Dorsolateral prefrontal cortex (tissue), 122 donors: ENCODE measurements at places on chromosomes 12 and 14. TPM values are rescaled to one million over a fixed set of nuclear protein-coding genes. Genes with fewer than 3 reads are reported as not detected.

DNA sequence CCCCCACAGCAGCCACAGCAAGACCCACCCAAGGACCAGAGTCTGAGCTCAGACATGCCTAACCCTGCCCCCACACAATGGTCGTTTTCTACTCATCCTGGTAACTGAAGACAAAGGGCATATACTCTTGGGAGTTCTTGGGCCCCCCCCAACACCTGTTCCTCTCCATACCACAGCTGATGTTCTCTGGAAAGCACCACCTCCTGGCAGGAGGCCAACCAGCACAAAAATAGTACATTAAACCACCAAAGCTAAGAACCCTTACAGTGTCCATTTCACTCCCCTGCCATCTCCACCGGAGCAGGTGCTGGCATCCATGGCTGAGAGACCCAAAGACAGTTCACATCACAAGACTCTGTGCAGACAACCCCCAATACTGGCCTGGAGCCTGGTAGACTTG is 80.6 kb upstream of the DAAM1 start:
- no peak for DNase-seq

- DNase-seq = no peak
Measured at GRCh38 chr12:117622741-117623140, 261.3 kb upstream of the NOS1 start.

DNA sequence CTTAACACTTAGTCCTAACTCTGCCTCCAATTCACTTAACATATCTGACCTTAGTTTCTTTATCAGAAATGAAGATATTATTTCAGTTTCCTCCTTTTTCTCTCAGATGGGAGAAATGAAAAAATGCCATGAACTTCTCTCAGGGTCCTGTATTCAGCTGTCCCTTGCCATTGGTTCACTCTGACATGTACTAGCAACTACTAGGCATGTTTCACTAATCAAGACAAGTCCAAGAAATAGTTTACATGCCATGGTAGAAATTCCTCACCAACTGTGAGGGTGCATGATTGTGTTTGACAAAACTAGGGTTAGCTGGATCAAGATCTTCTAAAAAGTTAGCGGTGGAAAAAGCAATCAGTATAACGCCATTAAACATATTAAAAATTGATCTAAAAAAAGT is 7.0 kb upstream of the ATXN7L3B start:
- DNase-seq = no peak

GRCh38 chr12:1474574-1475153 is 119.7 kb downstream of the FBXL14 start:
- DNase-seq = no peak

GRCh38 chr12:69343357-69343756 is 4.8 kb upstream of the LYZ start:
- no peak for DNase-seq

- DNase-seq = no peak
Measured at GRCh38 chr12:129481921-129482320, 421.9 kb downstream of the TMEM132D start.

RASSF9 gene
- 0.31 TPM for total RNA-seq

GRCh38 chr12:52235001-52235764 is 2.1 kb downstream of the KRT7 start:
- DNase-seq = no peak

GRCh38 chr12:69332815-69333358 is 15.3 kb upstream of the LYZ start:
- DNase-seq = no peak

DNA sequence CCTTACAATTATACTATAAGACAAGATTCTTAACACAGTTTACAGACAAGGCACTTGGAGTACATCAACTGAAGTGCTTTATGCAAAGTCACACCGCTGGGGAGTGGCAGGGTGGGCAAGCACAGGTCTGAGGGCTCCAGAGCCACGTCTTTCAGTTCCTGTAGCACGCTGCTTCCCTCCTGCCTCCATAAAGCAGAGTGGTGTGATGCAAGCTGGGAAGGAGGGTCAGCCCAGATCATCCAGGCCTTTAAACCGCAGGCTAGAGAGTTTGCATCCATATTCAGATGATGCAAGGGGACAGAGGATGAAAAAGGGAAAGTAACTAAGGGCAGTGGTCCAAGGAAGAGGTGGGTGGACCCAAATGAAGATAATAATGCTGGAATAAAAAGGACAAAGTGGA is 132.6 kb downstream of the ITPR2 start:
- no peak for DNase-seq

- peak; percentile 66 for DNase-seq
Measured at GRCh38 chr12:4272424-4273272, 914 bp upstream of the CCND2 start.

GRCh38 chr12:48307269-48307668 is 43.5 kb downstream of the ZNF641 start:
- DNase-seq = no peak

- no peak for DNase-seq
Measured at GRCh38 chr12:130299574-130299973, 38.1 kb upstream of the PIWIL1 start.

- DNase-seq = no peak
Measured at GRCh38 chr12:12890543-12891079, 751 bp upstream of the GPRC5A start.

- DNase-seq = no peak
Measured at GRCh38 chr12:93976024-93976423, 172.4 kb upstream of the PLXNC1 start.

GRCh38 chr12:128857133-128857763 is 4.0 kb downstream of the GLT1D1 start:
- peak; percentile 12 for DNase-seq

GRCh38 chr12:80470403-80470802 is 26.4 kb downstream of the PTPRQ start:
- no peak for DNase-seq

DNA sequence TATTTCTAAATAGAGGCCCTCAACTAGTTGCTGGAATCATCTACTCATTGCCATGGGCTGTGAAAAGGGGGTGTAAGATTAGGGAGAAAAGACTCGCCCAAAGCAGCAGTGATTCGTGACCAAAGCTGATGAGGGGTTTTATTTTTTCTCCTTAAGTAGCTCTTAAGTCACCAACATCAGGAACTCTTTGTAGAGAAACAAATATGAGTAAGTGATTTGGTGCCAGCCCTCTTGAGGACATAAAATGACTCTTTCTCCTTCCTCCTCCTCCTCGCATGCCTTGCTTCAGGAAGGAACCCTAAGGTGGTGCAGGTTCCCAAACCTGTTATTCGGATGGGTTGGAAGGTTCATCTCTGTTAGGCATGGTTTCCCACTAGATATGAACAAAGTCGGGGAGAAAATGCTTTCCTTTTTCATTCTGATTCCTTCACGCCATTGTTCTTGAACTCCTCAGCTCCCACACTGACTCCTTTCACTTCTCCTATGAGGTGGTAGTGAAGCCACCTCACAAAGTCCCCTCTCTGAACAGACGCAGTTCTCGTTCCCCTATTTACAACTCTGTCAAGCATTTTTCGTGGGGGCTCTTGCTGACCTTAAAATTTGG is 113.4 kb downstream of the ETV6 start:
- no peak for DNase-seq

DNA sequence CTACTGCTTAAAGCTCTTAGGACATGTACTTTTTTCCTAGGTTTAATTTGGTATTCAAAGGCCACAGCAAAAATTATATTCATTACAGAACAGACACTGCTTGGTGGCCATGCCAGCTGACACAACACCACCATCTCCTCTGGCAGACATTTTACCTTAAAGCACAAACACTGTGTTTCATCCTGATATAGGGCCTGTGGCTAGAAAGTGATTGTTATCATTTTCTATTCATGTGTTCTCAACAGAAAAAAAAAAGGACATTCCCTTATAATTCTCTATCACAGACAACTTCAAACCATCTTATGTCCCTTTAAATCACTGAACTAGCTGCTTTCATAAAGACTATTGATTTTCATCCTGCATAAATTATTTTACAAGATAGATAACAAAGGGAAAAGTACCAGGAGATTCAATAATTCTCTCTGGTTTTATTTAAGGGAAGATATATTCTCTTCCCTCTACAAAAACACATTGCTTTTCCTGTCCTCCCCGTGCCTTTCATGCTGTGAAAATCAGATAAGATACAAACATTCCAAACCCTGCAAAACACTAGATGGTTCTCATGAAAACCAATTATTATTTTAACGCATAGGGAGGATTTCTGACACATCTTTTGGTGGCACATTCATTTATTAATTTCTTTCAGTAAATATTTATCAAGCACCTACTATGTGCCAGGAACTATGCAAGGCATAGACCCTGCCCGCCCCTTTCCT is 139.3 kb upstream of the TMCC3 start:
- no peak for DNase-seq

DNA sequence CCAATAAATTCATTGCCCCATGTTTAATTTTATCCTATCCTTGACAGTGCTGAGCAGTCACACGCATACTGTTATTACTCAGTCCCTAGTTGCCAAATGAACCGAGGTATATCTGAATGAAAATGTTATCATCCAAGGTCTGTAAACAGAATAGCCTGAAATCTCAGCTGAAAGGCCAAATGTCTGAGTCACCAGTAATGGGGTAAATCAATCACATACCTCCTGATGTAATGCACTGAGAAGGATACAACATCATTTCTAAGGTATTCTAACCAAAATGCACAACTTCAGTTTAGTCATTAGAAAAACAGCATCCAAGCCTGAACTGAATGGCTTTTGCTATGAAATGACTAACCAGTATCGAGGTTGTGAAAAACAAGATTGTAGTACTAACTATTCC is 228.6 kb downstream of the DPF3 start:
- DNase-seq = no peak

- no peak for DNase-seq
Measured at GRCh38 chr12:95956557-95957145, 13.5 kb downstream of the AMDHD1 start.

DNA sequence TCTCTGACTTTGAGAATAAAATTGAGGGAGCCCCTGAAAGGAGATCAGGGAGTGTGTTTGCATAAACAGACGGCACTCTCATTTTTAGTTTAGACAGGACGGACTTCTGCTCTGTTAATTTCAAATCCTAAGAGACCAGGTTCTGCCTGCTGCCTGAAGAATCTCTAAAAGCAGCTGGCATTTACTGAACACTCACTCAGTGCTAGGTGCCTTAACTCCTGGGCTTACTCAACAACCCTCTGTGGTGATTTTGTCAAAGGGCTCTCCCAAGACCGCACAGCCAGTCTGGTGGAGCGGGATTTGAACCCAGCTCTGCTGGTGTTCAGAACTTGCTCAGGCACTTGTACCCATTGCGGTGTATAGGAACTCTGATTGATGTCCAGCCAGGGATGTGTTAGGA is 2.2 kb downstream of the ORAI1 start:
- DNase-seq = no peak

GRCh38 chr14:99517643-99518381 is 36.6 kb downstream of the CCNK start:
- no peak for DNase-seq

- DNase-seq = peak; percentile 33
Measured at GRCh38 chr14:101119830-101120571, 216.5 kb upstream of the RTL1 start.

- no peak for DNase-seq
Measured at GRCh38 chr12:18339633-18340032, 78.3 kb downstream of the PIK3C2G start.

GRCh38 chr12:128557231-128557630 is 266.5 kb downstream of the SLC15A4 start:
- DNase-seq = no peak

TRIM9 gene
- total RNA-seq = 234 TPM

DNA sequence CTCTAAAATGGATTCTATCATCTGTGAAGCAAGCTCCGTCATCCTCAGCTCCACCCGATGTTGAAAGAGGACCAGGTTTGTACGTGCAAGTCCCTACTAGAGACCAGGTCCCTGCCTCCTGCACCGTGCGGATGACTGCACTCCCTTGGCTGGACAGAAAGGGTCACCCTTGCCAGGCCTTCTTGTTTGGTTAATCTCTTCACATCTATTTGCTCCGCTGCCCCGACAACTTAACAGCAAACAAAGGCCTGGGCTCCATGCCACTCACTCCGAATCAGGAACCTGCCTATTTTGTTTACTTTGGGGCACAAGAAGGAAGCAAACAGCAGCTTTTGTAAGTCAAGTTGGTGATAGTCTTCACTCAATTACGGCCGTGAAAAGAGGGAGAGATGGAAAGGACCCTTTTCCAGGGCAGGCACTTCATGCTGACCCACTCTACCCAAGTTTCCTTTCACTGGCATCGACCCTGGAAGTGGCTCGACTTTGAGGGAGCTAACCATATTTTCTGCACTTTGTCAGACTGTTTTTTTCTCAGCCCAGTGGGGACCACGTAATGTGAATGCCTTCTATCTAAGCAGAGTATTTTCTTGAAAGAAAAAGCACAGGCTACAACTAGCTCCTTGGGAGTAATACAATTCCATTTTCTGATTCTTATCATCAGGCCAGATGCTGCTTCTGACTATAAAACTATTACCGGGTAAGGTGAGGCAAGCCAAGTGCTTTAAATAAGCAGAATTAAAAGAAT is 202.6 kb downstream of the FOXN3 start:
- peak; percentile 33 for DNase-seq

GRCh38 chr12:94677778-94678177 is 27.4 kb upstream of the TMCC3 start:
- no peak for DNase-seq

- no peak for DNase-seq
Measured at GRCh38 chr14:22998329-22999012, 11.5 kb downstream of the C14orf93 start.

PLEKHD1 gene
- 2.8 TPM for total RNA-seq

GRCh38 chr12:113333877-113334785 is 778 bp downstream of the SLC8B1 start:
- no peak for DNase-seq

TAS2R7 gene
- total RNA-seq = 0.95 TPM

HOXC9 gene
- total RNA-seq = not detected

GRCh38 chr14:37622231-37622923 is 26.9 kb downstream of the TTC6 start:
- DNase-seq = no peak

VSX2 gene
- total RNA-seq = not detected

DNA sequence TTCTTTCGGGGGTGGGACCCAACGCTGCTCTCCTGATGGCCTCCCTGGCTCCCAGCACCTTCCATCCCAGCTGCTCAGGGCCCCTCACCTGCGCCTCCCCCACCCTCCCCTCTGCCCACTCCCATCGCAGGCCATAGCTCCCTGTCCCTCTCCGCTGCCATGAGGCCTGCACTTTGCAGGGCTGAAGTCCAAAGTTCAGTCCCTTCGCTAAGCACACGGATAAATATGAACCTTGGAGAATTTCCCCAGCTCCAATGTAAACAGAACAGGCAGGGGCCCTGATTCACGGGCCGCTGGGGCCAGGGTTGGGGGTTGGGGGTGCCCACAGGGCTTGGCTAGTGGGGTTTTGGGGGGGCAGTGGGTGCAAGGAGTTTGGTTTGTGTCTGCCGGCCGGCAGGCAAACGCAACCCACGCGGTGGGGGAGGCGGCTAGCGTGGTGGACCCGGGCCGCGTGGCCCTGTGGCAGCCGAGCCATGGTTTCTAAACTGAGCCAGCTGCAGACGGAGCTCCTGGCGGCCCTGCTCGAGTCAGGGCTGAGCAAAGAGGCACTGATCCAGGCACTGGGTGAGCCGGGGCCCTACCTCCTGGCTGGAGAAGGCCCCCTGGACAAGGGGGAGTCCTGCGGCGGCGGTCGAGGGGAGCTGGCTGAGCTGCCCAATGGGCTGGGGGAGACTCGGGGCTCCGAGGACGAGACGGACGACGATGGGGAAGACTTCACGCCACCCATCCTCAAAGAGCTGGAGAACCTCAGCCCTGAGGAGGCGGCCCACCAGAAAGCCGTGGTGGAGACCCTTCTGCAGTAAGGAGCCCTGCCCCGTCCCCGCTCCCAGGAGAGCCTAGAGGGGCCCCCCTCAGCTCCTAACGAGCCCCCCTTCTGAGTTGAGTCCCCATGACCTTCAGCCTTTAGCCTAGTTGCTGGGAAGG is at the start of gene HNF1A:
HNF1A (plus strand) TSS at position 248 of the 924 bp plus-strand sequence; CDS start at position 474, 226 bp downstream.
- no peak for DNase-seq

- DNase-seq = no peak
Measured at GRCh38 chr14:104604458-104605449, at the start of gene TMEM179. Gene TMEM179, minus strand, starts transcription at chr14:104604772. Its CDS starts 31 bp downstream, at chr14:104604741.
